NCI-H1105 treated with DMSO at 0.1 percent for 48 hours (cell line): ENCODE measurements at places on chromosomes 7 and 10.
A peak's percentile ranks its signal among the peaks of the same experiment; 100 is the strongest.

DNA sequence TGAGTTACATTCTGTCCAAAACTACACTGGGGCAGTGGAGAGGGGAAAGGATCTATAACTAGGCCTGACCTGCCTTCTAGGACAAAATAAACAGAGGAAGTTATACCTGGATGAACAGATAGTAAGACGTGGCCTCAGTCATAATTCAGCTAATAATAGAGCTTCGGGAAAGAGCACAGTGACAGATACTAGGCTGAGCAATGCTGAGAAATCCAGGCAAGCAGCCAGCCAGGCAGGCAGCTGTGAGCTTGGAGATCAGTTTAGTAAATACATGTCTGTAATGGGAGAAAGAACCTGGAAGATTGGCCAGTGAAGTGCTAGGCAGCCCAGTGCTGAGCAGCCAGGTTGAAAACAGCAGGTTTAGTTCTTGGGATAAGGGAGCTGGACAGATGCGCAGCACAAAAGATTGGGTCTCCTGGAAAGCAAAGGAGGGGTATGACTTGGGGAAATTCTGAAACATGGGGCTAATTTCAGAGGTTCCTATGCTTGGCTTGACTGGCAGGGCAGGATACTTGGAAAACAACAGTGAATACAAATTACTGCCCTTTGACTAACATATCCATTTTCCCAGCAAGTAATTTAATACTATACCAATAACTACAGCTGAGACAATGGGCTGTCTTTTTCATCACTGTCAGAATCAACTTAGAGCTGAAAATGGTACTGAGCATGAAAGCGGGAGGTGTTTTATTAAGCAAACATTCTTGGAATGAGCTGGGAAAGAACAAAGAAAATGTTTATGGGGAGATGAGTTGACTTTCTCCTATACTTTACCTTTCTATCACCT is 140.8 kb downstream of the DGKB start:
- peak; percentile 98 for DNase-seq

DNA sequence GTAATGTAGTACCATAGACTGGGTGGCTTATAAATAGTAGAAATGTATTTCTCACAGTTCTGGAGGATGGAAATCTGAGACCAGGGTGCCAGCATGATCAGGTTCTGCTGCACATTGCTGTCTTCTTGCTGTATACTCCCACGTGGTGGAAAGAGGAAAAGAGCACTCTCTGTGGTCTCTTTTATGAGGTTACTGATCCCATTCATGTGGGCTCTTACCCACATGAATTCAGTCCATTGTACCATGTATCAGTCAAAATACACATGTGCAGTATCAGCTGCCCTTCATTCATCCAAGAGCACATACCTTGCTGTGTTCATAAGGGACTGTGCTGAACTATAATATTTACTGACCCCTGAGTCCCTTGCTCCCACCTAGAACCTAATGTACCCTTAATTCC is 17.1 kb downstream of the PNLIPRP2 start:
- DNase-seq, result no peak

- no peak for DNase-seq
These were observed 41.3 kb downstream of the TAS2R41 start for GRCh38 chr7:143518941-143519340.

DNA sequence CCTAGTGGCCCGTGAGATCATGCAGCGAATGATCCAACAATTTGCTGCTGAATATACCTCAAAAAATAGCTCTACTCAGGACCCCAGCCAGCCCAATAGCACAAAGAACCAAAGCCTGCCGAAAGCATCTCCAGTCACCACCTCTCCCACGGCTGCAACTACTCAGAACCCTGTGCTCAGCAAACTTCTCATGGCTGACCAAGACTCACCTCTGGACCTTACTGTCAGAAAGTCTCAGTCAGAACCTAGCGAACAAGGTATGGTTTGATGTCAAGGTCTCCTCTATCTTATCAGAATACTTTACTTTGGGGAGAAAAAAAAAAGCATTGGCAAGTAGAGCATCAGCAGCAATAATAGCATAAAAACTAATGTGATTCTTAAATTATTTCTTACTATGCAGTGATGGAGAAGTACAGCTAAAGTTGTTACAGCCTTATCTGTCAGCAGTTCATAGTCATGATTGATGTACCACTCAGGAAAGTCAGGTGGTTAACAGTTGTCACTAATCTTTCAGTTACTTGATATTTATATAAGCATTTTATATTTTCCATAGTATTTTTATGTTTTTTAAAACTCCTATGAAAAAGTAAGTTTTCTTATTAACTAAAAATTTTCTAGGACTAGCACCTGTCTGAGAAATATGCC is 117.1 kb downstream of the LCOR start:
- DNase-seq, result no peak
